NCI-H748 treated with DMSO at 0.1 percent for 48 hours (cell line): ENCODE measurements at places on chromosomes 16 and 17.

- DNase-seq, result no peak
Observed at GRCh38 chr17:75755205-75755901, 9.6 kb downstream of the GALK1 start.

DNA sequence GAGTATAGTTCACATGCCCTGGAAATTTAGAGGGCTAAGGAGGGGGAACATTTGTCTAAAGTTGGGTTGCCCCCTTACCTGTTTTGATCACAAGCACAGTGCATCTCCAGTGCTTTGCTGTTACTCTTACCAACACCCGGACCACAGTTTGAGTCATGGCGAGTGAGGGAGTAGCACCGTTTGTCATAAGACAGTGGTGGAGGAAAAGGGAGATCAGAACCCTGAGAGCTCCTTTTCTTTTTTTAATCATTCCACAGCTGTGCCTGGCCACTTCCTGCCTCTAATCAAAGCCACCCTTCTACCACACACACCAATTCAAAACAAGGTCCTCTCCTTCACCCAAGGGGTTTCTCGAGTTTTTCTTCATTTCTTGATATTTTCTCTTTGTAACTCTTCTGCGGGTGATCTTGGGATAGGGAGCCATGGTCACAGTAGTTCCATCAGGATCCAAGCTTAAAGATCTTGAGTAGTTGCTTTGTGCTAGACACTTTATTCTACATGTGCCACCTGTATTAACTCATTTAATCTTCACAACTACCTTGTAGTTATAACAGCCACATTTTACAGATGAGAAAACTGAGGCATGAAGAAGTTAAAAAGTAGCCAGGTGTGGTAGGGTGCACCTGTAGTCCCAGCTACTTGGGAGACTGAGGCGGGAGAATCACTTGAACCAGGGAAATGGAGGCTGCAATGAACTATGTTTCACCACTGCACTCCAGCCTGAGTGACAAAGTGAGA lies 5.0 kb upstream of the MYL4 start:
- no peak for DNase-seq

GRCh38 chr16:588639-588888 lies 1.3 kb upstream of the RAB40C start:
- DNase-seq, result no peak

DNA sequence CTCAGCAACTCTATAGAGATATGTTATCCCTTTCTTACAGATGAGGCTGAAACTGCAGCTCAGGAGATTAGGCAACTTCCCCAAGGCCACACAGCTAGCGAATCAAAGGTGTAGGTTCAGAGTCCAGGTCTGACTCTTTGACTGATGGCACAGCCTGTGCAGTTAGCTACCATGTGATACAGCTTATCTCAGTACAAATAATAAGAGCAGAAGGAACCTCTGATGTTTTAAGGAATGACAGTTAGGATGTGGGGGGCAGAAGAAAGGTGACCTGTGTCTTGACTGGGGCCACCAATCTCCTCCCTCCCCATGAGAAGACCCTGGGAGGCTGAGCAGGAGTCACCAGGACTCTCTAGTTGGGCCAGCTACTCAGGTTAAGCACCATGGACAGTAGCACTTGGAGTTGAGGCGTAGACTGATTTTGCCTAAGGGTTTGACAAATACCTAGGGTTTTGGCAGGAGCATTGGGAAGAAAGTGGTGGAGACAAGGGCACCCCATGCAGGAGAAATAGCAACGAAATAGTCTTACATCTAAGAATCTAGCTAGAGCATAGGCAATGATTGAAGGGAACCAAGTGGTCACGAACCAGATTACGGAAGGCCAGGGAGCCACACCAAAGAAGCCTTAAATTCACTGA lies 22.8 kb upstream of the ACSM2B start:
- no peak for DNase-seq

- no peak for DNase-seq
Observed at GRCh38 chr16:71867939-71868338, 16.0 kb downstream of the ZNF821 start.

DNA sequence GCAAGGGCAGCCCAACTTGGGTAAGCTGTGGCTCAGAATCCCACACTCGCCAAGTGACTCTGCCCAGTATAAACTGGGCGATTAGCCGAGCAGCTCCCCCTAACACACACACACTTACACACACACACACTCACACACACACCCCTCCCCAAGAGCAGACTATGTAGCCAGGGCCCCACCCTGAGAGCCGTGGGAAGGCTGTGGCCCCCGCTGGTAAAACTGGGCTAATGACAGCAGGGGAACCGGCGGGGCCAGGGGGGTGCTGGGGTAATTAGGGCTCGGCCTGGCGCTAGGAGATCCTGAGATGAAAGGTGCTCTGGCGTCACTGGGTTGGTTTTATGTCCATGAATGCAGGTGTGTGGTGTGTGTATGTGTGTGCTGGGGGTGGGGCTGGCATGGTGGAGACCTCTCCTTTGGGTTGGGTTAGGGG lies 1.1 kb upstream of the THRA start:
- no peak for DNase-seq

DNA sequence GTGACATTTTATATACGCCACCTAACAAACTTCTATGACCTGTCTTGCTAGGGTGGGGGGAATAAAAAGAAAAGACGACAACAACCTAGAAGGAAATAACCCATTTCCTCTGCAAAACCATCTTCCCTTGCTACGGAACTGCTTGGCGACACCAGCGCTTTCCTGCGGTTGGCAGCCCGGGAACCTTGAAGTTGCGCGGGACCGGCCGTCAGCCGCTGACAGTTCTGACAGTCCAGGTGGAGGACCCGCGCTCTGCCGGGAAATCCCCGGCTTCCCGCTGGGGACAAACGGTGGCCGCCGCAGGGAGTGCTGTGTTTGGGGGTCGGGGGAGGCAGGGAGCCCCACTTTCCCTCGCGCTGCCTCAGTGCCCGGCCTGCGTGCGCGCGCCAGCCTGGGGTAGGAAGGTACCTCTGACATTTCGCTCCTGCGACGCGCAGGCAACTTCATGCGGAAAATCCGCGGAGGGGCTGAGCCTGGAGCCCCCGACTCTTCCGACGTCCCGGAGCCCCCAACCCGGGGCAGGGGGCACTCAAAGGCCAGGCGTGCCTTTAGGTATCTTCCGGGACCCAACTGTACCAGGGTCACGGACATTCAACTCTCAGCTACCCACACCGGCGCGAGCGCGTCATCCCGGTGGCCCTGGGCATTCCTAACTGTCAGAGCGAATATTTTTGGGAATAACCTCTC lies 516 bp downstream of the SLC16A6 start:
- no peak for DNase-seq
